Inflammatory macrophage treated with lipopolysaccharide for 1 hour (primary cell): ENCODE measurements at places on chromosomes 11 and 22.

- DNase-seq: no peak
These were observed 110.8 kb downstream of the GGTLC2 start for GRCh38 chr22:22754961-22755777.

- no peak for DNase-seq
These were observed 443 bp downstream of the BTBD18 start for GRCh38 chr11:57751176-57751575.

DNA sequence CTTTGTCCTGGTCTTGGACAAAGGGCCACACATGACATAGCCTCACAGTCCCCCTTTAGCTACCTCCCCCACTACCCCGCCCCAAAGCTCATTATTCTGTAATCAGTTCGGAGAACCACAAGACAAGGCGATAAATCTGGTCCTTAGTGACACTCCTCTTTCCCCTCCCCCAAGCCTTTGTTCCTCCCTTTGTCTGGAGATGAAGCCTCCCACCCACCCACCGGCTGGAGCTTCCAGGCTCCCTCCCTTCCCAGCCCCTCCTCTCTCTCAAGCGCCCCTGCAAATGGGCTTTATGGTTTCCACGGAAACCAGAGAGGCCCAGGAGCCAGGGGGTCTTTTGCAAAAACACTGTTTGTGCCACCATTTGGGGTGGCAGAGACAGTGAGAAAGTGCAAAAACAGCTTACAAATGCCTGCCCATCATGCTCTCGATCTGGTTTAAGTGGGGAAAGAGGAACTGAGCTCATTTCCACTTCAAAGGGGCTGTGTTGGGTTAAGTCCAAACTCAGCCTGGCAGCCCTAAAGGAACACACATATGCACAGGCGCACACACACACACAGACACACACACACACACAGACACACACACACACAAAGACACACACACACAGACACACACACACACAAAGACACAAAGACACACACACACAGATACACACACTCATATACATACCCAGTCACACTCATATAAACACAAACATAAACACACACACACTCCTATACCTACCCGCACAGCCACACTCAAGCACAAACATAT lies 23.5 kb downstream of the APLNR start:
- peak; percentile 12 for DNase-seq

GRCh38 chr11:111320728-111321568 lies 22.6 kb downstream of the POU2AF3 start:
- no peak for DNase-seq

GRCh38 chr11:68118706-68119448 lies 2.3 kb downstream of the CHKA start:
- peak; percentile 89 for DNase-seq

DNA sequence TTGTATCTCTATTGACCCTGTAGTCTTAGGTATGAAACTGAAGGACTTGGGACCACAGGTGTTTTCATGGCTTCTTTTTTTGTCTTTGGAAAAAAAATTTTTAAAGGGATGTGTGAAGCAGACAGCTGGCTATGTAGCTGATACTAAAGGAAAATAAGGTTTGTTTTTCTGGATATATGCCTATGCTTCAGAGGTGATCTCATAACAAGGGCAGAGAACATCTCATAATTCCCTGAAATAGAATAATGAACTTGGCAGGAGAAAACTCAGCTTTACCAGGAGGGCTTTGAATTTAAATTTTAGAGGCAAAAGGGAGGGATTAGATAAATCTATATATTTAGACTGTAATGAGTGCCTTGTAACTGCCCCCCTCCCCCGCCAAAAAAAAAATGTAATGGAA lies 714.9 kb downstream of the OPCML start:
- DNase-seq: no peak

GRCh38 chr11:11620173-11620920 lies 1.5 kb downstream of the GALNT18 start:
- DNase-seq: no peak

- peak; percentile 90 for DNase-seq
These were observed 81.1 kb upstream of the WNT7B start for GRCh38 chr22:46058091-46058420.

DNA sequence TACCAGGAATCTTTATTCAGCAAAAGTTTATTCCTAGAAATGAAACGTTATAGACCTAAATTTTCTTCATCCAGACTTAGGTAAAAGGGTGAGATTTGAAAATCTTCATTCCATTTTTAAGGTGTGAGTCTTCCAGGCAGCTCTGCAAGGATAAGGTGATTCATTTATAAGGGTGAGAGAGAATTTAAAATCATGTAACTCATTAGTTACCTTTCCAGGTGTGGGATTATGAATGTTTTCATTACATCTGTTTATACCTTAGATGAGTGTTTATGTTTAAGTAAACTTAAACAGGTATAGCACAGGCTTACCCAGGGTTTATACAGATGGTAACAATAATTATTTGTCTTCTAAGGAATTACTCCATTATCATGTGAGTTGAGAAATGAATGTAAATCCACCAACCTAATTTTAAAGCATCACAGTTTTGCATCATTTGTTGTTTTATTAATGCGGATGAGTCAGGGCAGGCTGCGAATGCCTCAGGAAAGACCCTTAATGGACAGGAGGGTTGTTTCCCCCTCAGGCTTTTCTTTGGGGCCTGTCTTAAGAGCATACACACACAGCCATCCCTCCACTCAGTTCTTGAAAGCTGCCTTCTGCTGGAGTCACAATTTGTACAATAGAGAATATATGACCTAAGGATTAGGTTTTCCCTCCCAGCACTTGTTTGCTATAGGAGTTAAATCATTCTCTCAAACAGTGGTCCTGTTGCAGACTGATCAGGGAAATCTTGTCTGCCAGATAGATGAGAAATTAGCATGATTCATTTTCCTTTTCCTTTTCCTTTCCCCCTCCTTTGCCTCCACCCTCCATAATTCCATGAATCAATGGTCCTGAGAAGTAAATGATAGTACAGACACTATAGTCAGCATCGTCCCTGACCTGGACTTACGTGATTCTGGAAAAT lies 3.0 kb downstream of the PRSS23 start:
- no peak for DNase-seq

- DNase-seq: no peak
These were observed 10.3 kb upstream of the IGSF9B start for GRCh38 chr11:133966921-133967598.

DNA sequence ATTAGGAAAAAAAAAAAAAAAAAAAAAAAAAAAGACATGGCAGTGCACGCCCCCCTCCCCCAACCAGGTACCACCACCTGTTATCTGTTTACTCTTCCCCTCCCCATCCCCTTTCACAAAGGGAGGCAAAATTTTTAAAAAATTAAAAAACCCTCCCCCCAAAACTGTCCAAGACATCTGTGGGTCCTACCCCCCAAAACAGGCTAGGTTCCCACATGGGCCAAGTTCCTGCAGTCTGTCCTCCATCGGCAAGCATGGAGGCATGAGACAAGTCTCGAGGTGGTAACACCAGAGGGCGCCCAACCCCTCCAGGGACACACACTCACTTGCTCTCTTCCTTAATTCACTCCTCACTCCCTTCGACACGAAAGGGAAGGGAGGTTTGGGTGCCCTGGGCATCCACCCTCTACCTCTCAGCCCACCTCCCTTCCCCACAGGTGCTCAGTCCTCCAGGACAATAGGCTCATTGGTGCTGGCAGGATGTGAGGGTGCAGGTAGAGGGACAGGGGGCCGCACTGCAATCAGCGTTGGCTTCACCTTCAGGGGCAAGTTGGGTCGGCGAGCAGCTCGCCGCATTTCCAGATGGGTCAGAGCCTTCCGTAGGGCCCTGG lies 2.2 kb upstream of the TUT1 start:
- DNase-seq: peak; percentile 92

GRCh38 chr11:124716591-124716990 lies 23.2 kb upstream of the NRGN start:
- no peak for DNase-seq

DNA sequence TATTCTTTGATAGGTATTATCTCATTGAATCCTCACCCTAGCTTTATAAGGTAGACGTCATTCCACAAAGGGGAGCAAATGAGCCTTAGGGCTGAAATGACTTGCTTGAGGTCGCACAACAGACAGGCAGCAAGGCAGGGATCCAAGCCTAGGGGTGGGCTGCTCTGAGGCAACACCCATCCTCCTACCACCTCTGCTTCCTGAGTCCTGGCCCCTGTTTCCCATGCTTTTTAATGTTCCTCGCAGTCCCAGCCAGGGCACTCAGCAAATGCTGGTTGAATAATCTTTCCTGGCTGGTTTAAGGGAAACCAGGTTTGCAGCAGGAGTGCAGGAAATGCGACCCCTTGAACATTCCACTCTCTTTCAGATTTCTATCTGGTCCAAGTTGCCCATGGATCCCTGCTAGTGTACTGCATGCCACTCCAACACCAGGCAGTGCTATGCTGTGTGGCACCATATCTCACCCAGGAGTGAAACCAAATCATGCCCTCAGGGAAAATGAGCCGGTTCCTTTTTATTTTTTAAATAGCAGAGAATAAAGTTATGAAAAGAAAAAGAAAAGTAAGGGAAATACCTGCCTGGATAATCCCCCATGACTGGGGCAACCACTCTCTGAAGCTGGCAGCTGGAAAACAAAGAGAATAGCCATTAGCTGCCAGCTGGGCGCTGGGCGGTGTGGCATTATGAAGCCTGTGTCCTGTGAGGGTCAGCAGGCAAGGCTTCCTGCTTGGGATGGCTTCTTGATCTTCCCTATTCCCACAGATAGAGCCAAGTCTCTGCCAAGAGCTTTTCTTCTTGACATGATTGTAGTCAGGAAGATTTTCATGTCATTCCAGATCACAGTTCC lies 21.8 kb downstream of the MICAL2 start:
- DNase-seq: no peak

DNA sequence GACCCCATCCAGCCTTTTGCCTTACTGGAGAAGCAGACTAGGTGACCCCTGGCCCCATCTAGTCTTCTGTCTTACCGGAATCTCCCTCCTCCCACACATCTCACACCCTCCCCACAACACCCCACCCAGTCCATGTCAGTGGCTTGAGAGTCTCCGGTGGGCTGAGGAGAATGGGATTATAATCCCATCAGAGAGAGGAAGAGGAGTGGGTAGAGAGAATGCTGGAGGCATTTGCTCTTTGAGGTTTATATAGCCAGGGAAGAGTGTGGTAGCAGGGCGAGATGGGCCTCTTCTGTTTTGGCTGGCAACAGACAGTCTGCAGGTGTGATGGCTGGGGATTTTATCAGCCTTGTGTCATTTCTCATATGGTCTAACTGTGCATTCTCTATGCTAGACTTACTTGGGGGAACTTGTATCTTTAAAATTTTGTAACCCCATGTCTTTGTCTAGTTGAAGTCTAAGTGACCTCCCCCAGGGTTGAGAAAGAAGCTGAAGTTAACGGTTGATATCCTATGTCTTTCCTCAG lies 50.3 kb downstream of the GRAMD1B start:
- DNase-seq: no peak

DNA sequence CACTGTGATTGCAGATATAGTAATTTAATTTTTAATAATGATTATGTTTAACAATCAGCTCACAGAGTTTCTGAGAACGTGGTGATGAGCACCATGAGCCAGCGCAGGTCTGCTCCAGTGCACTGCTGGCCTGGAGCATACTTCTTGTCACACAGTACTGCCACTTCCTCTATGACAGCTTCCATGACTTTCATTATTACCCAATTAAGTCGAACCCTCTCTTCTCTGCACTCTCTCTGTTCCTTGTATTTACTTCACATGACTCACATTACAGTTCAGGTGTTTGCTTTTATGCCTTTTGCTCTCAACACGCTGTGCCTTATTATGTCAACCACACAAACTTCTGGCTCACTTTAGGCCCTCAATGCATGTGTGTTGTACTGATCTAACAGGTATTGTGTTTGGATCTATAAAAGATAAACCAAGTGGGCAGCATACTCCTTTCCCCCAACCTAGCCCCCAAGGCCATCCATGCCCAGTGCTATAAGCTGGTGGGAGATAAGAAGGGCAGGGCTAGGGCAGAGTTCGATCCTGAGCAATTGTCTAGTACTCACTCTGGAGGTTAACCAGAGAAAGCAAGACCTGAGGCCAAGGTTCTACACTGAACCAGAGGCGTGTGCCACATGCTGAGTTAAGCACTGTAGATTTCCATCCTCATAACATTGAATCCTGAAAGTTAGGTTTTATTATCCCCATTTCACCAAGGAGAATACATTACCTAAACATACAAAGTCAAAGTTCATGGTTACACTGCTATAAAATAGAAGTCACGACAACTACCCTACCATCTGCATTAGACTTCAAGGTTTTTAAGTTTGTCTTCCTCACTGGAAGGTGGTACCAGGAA lies 356.5 kb downstream of the INSC start:
- no peak for DNase-seq

DNA sequence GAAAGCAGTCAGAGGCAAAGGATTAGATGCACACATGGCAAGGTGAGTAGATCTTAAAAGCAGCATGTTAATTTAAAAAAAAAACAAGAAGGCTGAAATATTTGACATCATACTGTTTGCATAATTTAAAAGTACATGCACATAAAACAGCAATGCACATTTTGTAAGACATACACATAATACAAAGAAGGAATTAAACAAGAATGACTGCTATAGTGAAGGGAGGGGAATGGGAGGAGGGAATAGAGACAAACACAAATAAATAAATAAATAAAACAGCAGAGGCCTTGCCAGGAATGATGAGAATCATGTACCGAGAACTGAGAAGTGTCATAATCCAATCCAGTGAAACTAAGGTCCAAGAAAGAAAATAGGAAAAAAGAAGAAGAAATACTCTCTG lies 486.2 kb upstream of the API5 start:
- no peak for DNase-seq

DNA sequence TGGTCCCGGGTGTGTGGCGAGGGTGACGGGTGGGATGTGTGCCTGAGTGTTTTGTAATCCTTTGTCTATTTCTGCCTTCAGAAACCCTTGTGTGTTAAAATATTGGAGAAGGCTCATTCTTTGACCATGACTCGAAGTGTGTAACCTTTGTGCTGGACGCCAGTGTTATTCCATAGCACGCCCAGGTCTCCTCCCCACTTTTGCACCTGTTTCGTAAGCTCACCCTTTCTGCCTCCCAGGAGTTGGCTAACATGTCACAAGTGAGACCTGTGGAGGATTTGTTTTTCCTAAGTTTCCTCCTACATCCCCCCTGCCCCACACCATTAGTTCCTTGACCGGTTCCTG lies 382 bp downstream of the C11orf54 start:
- DNase-seq: no peak

DNA sequence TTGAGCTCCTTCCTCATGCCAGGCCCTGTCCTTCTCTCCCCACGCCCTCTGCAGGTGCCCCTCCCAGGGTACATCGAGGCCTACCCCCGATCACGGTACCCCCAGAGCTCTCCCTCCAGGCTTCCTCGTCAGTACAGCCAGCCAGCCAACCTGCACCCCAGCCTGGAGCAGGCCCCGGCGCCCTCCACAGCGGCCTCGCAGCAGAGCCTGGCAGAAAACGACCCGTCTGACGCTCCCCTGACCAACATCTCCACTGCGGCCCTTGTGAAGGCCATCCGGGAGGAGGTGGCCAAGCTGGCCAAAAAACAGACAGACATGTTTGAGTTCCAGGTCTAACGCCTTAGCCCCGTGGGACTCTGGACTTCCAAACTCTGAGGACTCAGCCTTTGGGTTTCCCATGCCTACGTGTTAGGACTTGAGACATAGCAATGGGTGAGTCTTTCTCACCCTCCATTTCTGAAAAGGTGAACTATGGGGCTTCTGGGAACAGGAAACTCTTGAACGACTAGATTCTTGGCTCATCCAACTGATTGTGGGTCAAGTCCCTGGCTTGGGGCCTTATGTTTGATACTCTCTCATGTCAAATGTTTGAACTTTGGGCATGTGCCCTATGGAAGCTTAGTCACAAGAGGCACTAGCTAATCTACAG lies 32.7 kb downstream of the C11orf91 start:
- DNase-seq: no peak
